ENCODE measurements at places on chromosomes 6 and 20.

DNA sequence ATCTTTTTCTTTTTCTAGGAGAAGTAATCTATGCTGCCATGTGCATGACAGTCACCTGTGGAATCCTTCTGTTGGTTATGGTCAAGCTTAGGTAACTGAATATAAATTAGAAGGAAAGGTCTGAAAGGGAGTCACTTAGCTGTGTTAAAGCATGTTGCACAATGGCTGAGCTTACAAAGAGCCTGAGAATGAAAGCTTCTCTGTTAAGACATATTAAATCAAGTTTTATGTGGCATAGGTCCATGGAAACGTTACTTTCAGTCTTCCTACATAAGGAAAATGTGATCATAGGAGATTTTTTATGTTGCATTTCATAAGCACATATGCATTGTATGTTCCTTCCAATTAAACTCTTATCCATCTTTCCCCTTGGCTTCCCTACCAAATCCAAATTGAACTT is 72.1 kb downstream of the GFRAL start:
- DNase-seq: no peak

- DNase-seq: peak; percentile 60
Measured at GRCh38 chr6:156617941-156618340, 159.2 kb upstream of the ARID1B start.

DNA sequence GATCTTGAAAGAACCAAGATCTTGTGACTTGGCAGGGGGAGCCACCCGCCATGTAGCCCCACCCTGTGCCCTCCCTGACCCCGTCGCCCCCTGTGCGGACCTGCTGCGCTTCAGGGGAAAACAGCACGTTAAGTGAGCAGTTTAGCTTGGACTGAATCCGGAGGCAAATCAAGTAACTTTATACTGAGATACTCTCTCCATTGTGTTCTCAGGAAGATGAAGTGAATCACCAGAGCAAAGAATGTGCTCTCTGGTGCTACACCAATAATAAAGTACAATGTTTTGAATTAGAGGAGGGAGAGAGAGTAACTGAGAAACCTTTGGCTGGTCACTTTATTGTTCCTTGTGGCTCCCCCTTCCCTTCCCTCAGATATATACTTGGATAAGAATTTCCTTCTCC is 83.4 kb downstream of the TXNDC5 start:
- DNase-seq: no peak

- DNase-seq: no peak
Measured at GRCh38 chr6:169647637-169648036, 54.2 kb downstream of the WDR27 start.

GRCh38 chr6:169627736-169628607 is 73.9 kb downstream of the WDR27 start:
- no peak for DNase-seq

- DNase-seq: no peak
Measured at GRCh38 chr6:163384510-163384909, 30.0 kb upstream of the QKI start.

GRCh38 chr6:134826889-134827737 is 122.8 kb downstream of the ALDH8A1 start:
- DNase-seq: no peak

DNA sequence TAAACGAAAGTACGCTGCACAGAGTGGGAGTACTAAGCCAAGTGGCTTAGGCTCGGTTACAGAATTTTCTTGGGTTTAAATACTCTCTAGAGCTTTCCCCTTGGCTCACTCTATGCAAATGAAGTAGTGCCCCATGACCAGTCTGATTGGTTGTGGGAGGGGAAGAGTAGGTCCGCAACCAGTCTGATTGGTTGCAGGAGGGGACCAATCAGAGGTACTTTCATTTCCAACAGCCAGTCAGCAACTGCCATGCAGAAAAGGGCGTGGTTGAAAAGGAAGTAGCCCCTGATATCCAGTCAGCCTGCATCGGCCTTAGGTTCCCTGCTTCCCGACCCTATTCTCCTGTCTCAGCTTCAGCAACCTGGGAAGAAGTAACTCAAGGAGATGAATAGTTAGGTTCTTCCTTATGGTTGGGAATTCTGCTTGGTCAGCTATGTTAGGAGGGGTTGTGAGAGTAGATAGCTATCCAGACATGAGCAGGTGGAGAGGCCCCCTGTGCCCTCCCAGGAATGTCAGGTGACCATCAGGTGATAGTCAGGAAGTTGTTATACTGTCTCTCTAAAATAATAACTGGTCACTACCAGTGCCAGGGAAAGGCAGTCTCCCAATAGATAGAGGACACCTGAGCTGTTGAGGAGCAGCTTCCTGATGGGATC is 57.4 kb downstream of the FARS2 start:
- DNase-seq: no peak

GRCh38 chr6:111061508-111061907 is 25.8 kb upstream of the SLC16A10 start:
- no peak for DNase-seq
